ENCODE measurements at places on chromosomes 6 and 20.

DNA sequence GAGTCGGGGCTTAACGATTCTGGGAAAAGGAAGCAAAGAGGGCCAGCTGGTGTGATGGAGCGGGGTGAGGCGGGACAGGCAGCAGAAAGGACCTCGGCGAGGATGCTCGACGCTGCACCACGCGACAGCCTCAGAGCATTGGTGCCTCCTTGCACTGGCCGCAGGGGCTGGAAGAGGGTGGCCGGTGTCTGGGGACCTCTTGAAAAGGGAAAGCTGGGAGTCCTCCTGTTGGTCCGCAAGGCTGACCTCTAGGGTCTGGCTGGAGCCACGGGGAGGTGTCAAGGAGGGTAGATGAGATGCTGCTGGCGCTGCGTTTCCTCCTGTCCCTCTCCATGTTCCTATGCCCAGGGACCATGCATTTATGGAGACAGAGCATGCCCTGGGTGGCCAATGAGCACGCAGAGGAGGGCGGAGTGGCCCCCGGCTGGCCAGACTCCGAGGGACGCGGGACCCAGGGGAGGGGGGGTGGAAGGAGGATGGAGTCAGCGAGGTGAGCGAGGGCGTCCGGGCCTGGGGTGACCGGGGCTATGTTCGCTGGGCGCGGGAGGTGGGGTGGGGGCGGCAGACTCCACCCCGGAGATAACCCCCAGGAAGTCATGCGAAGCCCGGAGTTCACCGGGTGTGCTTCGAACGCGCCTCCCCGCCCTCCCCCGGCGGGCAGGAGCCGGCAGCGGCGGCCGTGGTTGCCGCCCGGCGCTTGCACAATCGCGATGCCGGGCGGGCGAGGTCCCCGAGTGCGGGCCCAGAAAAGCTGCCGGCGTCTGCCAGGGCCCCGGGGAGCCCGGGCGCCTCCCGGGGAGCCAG lies at the start of gene CYP24A1:
TSS of gene CYP24A1 (minus strand) at position 334 of the 804 bp plus-strand sequence. CDS start 407 bp downstream, outside the sequence.
- DNase-seq, result no peak

- no peak for DNase-seq
These were observed 8.7 kb downstream of the GPLD1 start for GRCh38 chr6:24480705-24481104.

DNA sequence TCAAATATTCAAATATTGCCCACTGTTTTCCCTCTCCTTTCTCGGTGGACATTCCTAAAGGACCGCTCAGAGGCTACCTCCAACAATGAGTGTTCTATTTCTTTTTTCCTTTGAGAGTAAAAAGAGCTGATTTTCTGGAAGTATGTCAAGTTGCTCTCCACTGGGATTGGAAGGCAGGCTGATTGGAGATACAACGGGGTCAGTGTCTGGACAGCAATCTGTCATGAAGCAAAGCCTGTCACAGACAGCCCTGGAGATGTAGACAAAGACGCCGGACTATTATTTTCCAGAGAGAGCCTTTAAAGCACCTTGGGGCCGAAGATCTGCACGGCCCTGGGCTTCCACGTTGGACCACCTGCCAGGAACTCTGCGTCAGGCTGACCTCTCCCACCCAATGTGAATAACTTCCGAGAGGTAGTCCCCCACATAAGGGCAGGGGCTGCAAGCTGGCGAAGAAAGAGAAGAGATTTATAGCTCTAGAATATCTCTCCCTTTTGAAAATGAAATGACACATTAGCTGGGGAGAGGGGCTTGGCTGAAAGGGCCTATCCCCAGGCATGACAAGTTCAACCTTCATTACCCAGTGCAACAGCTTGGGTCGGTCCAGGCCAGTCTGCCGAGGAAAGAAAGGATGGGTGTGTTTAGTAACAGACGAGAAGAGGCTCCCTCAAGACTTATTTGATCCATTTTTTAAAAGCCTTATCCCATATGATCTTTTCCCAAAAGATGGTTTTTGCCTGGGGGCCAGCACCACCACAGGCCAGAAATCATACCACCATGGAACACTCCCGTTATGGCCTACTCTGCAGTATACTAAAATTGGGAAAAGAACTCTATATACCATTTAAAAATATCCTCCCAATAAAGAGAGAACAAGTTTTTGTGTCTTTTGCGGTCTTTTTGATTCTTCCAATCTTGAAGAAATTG lies 131.1 kb downstream of the OLIG3 start:
- no peak for DNase-seq

DNA sequence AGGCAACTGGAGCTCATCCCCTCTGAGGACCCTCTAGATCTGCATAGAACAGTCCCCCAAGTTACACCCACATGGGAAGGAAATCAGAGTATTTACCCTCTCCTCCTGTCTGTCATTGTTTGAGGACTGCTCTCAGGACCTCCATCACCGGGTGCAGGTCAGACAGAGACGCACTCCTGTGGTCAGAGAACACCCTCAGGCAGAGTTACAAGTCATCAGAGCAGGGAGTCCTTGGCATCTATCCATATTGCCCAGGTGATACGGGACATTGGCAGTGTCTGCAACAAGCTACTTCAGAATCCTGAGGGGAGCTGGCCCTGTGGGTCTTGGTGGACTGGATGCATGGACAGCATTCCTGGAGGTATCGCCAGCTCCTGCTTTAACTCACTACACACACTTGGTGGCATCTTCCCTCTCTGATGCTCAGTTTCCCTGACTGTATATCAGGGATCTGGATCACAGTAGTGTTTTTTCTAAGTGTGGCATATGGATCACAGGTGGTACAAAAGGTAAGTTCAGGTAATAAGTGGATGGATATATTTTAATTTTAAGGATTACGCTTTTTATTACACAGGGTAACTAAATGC lies 15.1 kb upstream of the ISM1 start:
- DNase-seq, result no peak

DNA sequence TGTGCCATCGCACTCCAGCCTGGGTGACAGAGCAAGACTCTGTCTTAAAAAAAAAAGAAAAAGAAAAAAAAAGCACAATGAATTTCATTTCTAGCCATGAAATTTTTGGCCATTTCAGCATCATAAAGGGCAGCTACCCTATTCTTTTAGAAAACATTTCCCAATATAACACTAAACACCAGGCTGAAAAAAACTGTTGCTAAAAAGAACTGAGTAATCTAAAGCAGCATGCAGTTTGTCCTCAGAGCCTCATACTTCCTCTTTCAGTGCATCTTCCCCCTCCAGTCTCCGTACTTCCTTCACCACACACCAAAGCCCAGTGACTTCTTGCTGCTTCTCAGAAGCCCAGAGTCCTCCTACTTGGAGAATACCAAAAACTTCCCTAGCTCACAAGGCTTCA lies 5.6 kb upstream of the IFNGR1 start:
- DNase-seq, result no peak

DNA sequence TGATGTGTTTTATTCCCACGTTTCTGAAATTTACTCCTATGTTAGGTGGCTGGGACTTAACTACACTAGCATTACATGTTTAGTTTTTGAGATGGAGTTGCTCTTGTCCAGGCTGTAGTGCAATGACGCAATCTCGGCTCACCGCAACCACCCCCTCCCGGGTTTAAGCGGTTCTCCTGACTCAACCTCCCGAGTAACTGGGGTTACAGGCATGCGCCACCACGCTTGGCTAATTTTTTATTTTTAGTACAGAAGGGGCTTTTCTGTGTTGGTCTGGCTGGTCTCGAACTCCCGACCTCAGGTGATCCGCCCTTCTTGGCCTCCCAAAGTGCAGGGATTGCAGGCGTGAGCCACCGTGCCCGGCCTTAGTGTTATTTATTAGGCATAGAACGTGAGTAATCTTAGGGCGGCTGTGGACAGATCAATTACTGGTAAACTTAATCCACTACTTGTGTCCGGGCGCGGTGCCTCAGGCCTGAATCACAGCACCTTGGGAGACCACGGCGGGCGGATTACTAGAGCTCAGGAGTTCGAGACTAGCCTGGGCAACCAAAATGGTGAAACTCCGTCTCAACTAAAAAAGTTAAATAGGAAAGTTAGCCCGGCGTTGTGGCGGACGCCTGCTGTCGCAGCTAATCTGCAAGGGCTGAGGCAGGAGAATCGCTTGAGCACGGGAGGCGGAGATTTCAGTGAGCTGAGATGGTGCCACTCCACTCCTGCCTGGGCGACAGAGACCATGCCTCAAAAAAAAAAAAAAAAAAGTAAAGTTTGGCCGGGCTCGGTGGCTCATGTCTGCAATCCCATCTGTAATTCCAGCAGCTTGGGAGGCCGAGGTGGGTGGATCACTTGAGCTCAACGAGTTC lies 123.7 kb upstream of the BTN3A2 start:
- no peak for DNase-seq

DNA sequence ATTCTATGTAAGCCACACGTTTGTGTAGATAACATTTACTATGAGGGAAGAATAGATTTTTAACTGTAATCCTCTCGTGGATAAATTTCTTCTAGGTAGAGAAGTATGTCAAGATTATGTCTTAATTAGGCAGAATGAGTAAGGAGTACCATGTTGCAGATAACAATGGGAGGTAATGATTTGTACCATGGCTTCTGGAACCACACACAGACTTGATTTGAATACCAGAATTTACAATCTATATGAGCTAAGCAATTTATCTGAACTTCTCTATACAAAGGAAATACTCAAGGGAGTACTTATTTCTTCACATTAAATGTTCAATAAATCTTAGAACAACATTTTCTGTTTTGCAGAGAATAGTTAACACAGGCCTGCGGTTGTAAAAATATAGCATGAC lies 51.5 kb downstream of the RPS12 start:
- no peak for DNase-seq

Measured in dorsolateral prefrontal cortex (tissue), 122 donors.